ENCODE measurements at places on chromosomes 4 and X.

GRCh38 chr4:56272003-56272402, 115.3 kb downstream of the AASDH start:
- DNase-seq = no peak

DNA sequence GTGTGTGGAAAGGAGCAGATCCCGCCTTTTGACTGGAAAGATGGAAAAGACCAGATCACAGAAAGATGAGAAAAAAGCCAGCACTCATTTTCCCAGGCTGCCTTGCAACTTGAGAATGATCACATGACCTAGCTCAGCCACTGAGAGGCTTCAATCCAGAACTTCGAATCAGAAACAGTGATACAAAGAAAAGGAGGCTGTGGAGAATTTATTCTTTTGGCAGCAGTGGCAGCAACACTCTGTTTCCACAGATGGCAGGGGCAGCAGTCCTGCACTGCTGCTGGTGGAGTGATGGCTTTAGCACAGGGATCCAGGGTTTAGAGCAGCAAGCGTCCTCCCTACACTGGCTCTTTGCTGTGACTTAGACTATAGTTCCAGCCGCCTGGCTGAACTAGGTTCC, 77.8 kb upstream of the SH3RF1 start:
- DNase-seq = no peak

- DNase-seq = no peak
Observed at GRCh38 chrX:55026143-55026542, 4.6 kb downstream of the ALAS2 start.

GRCh38 chr4:61723492-61723891, 523.4 kb downstream of the ADGRL3 start:
- DNase-seq = no peak

DNA sequence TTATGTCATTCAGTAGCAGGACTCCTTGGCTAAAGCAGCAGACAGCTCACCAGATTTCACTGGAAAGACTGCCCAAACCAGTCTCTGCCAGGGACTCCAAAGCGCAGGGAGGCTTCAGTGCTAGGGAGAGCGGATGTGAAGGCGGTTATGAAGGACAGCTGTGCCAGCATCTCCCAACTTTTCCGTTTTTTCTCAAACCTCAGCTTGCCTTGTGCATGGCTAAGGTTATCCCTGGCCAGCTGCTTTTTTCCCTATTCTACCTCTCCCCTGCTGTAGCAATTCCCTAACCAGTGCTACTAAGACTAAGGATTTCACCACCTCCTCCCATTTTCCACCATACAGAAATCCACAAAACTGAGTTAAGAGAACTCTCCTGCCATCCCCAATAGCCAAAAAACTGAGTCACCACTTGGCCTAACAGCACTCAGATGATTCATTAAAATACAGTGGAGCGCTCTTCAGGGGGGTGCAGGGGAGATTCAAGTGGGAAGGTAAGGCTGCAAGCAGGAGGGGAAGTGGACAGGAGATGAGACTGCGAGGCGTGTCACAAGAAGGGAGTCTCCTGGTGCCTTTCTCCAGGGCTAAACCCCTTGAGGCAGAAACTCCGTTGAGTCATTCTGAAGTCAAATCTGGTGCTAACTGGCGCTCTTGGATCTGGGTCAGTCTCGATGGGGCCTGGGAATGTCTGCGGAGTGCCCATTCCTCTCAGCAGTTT, 90.7 kb downstream of the PALLD start:
- no peak for DNase-seq

DNA sequence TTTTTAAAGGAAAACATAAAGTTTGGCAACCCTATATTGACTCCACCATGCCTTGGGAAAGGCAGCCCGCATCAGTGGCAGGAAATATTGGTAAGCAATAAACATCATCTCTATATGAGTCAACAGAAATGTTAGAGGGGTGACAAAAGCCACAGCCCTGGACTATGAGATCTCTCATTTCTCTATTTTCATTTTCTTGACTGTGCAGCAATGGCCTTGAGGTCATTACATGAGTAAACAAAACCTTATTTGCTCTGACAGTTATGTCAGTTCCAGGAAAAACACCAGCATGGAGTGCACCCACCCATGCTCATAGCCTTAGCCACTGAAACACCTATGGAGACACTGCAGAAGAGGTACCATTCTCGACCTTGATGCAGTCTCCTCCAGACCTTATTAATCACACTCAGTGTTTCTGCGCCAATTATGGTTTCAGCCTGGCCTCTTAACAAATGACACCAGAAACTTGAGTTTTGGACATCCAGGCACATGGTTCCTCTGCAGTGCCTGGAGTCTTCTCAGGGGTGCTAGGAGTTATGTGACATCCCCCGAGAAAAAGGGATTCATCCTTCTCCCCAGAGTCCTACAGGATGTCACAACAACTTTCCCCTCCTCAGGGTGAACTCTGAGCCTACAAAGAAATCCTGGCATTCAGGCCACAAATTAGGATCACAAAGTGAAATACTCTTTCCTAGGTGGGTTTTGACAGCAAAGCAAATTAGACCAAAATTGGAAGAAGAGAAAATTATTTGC, 16.0 kb upstream of the HPGD start:
- DNase-seq = peak; percentile 67

All from GM12864 (cell line).